Endodermal cell (in vitro differentiated cells): ENCODE measurements at places on chromosomes 1 and 21. TPM values are rescaled to one million over a fixed set of nuclear protein-coding genes. Genes with fewer than 3 reads are reported as not detected.
A peak's percentile ranks its signal among the peaks of the same experiment; 100 is the strongest.

DNA sequence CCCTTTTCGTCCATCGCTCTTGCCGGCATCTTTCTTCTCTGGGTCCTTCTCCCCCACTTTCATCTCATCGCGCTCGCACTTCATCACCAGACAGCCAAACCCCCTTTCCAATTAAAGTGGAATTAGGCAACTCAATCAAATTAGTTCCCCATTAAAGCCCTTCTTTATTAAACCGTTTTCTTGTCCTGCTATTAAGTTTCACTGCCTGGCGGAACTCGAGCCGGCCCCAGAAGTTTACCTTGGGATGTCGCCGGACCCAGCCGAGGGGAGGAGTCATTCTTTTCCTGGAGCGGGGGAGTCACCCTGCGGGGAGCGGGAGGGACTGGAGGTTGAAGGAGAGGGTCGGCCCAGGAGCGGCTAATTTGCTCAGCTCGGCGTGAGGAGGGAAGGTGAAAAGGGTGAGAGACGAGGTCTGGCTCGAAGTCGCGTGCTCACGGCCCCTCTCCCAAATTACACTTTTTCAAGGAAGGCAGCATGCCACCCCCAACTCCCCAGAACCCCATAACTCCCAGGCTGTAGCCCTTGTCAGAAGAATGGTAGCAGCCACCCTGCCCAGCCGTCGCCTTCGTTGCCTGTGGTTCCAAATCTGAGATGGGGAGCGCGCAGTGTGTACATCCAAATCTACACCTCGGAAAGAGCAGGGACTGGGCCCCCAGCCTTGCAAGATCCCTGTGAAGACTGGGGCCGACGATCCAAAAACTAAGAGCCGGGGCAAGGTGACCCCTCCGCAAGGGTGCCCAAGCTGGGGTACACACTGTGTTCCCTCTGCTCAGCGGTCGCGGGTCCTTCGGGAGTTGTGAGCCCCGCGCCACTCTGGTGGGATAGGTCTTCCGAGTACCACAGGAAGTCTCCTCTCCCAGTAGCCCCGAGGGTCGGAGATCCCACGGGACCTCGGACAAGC, 6.4 kb downstream of the DMRTA2 start:
- DNase-seq = peak; percentile 88

- peak; percentile 54 for DNase-seq
Observed at GRCh38 chr21:30194701-30195299, 21.1 kb downstream of the CLDN8 start.

- DNase-seq = no peak
Observed at GRCh38 chr1:52907068-52907811, 14.3 kb downstream of the ECHDC2 start.

DNA sequence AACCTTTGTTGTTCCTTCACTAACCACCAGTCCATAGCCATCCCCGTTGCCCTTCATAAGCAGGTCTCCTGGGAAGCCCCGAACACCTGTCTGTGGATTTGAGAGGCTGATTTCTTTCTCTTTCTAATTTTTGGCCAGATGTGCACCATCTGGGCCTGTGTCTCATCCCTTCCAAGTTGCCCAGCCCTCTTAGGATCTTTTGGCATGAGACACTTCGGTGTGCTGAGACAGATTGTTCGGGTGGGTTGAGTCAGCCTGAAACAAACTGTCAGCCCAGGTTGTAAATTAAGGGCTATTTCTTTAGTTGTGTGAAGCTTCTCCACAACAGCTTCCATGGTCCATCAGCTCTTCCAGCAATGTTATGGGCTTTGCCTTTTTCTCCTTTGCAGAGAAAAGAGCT, 1.4 kb upstream of the DNAJC11 start:
- no peak for DNase-seq

DNA sequence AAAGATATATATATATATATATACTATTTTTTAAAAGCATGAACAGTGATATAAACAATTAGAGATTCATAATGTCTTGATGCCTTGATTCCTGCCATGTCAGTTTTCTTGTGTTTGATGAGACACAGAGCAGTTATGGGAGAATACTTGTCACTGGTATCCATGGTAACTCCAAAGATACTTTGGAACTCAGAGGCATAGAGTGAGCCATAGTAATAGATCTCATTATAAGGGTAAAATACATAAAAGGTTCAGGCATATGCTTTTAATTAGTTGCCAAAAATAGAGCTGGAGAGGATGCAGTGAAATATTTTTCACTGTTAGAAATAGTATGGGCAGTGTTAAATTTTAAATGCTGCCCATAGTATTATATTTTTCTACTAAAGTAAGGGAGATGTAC, 134.1 kb downstream of the SYT14 start:
- DNase-seq = no peak

Gene ADAM30
- total RNA-seq = not detected in 3 replicates

DNA sequence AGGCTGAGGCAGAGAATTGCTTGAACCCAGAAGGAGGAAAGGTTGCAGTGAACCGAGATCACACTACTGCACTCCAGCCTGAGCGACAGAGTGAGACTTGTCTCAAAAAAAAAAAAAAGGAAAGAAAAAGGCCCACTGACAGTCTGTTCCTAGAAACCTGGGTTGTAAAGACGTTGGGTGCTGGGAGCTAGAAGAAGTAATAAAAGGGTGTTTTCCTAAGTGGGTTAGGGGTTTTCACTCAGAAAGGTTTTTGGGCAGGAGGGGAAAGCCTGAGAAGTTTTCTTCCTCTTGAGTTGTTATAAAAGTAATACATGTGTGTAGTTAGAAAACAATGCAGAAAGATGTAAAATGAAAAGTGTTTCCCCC, 25.4 kb downstream of the CELA3A start:
- DNase-seq = no peak

Gene MYOG
- not detected in 3 replicates for total RNA-seq

DNA sequence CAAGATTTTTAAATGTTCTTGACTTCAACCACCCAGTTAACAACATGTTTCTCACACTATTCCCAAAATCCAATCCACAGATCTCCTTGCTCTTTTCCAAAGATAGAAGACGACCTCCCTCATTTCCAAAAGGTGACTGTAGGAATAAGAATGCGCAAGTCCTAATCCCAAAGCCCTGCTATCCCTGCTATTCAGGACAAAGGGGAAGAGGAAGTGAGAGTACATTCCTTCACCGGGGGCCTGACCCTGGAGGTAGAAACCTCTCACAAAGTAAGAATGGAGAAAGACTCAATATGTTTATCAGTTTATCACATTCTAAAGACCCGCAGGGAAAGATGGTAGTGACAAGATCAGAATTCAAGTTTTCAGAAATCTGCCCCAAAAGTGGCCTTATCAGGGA, 55.7 kb downstream of the PLEKHA6 start:
- peak; percentile 82 for DNase-seq

Gene LMO4
- 15.2 to 38.3 TPM (median 35.8 TPM) in 3 replicates for total RNA-seq

DNA sequence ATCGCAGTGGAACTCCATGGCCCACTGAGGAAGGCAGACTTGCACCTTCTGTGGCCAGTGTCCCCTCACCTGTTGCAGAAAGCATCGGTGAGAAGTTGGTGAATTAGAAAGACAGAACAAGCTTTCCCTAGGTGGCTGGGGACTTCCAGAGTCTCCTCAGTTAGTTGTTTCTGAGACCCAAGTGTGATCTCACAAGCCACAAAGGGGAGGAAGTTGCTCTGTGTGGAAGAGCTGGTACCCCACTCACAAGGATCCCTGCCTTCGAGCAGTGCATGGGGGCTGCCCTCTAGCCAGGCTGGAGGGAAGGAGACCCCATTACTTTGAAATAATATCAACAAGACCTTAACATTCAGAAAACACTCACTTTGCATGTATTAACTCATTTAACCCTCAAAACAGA, 2.1 kb downstream of the PRELP start:
- no peak for DNase-seq

DNA sequence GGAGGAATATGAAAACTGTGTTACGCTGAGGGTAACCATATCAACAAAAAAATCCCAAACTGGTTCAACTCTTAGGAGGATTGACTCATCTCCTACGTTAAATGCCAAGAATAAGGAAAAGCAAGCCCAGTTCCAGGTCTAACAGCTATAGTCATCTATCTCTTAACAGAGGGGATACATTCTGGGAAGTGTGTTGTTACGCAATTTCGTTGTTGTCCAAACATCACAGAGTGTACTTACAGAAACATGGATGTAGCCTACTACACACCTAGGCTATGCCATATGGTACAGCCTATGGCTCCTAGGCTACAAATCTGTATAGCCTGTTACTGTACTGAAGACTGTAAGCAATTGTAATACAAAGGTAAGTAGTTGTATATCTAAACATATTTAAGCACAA, 23.2 kb upstream of the LRRC52 start:
- DNase-seq = no peak

DNA sequence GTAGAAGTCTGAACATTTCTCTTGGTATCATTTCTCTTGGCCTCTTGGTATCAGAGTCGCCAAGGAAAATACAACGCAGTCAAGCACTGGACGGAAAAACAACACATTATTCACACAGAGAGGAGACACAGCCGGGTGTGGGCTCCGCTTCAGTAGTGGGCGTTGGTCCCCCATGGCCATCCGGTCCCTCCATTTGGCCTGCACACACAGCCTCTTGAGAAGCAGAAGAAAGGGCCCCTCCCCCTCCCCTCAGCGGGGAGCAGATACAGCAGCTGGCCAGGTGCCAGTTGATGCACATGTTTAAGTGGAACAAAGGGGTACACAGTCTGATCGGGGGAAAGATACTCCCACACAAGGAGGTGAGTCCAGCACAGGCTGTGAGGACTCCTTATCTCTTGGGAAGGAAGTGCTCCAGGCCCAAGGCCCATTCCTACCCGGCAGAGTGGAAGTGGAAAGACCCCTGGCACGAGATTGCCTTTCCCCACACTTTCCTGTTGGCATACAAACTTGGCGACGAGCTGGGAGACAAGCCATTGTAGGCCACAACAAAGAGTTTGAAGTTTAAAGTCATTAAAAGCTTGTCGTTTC, 311.3 kb downstream of the FAM72C start:
- no peak for DNase-seq

DNA sequence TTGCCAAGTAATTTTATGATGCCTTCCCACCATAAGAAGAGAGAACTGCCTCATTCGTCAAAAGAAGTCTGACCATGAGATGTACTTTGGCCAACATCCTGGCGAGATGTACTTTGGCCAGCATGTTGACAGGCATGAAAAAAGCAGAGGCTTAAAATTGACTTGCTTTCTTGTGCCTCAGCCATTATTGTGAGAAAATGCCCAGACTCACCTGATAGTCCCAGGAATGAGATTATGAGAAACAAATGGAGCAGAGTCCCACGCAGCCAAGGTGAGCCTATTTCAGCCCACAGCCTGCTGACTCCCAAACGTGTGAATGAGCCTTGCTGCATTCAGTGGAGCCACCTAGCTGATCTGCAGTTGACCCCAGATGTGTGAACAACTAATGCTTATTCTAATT, 43.5 kb upstream of the ZNF644 start:
- no peak for DNase-seq

DNA sequence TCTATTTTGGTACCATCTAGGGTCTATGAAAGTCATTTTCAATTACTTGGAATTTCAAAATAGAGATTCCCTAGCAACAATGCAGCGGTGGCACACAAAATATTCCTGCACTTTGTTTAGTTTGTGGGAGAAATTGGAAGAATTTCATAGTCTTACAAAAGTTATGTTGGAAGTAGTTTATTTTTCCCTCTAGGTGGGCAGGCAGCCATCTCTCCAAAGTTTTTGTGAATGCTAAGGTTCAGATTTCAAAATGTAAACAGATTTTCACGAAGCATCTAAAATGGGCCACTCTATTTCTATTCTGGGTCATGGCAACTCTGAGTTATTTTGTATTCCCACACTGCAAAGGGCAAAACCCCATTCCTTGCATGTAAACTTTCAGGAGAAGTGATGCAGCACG, 8.0 kb downstream of the SMCP start:
- no peak for DNase-seq

DNA sequence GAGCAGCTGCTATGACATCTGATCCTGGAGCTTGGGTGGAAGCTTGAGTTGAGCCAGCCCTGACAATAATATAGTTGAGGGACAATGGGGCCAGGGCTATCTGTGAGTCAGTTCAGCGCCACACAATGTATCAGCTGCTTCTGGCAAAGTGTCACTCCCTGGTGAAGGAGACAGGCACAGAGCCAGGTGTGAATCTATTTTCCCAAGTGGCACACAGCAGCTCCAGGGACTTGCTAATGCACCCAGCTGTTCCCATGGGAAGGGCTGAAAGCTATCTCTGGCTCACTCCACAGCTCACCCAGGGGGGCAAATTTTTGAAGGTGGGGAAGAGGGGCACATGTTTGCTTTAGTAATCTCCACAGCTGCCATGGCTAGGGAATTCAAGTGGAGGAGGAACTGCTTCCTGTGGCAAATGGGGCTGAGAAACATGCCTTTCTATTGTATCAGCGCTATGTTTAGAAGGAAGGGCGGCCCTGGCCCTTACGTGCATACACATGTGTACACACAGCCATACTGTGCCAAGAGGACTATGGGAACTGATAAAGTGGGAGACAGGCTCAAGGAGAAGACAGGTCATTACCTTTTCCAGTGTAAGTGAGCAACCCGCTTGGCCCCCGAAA, 2.2 kb downstream of the CYB5R1 start:
- peak; percentile 81 for DNase-seq

Gene PGBD5
- total RNA-seq = 0.84 to 1.3 TPM (median 1.2 TPM) in 3 replicates

GRCh38 chr1:76084029-76084627, 9.6 kb downstream of the ST6GALNAC3 start:
- DNase-seq = no peak

Gene LRRC53
- total RNA-seq = not detected in 2 replicates

- DNase-seq = no peak
Observed at GRCh38 chr21:15195104-15195503, 130.3 kb upstream of the NRIP1 start.

- no peak for DNase-seq
Observed at GRCh38 chr1:182851825-182852224, 12.7 kb downstream of the DHX9 start.

Gene FAM3B
- total RNA-seq = 2.6 and 3.1 TPM in 2 replicates

DNA sequence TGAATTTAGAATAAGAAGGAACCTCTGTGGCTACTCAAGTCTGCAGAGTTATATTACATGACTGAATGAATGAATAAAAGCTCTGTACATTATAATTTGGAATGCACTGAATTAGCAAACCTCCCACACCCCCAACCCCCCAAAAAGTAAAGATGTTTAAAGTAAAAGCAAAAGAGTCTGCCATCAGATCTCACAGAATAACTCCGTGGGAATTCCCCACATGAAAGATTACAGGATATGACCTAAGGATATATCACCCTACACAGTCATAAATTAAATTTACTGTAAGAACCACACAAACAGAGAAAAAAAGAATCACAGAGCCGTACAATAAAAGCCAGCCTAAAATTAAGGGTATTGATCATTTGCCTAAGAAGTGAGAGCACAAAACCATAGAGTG, 587.3 kb downstream of the PTPRC start:
- DNase-seq = no peak

DNA sequence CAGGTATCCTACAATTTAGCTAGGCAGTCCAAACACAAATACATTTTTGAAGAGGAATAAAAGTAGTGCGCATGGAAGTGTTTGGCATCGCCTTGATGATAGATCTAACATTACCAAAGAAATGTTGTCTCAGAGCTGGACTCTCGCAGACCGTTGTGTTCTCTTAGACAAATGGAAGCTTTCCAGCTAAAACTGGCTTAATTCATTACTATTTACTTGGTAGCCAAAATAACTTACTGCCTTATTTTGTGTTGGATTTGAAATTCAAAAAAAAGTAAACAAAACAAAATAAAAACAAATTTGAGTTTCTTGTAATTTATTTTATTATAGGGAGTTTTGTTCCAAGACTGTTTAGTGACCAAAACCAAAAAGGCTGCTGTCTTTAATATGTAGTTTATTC, 51.6 kb downstream of the PDE4B start:
- no peak for DNase-seq
